Pancreas (tissue), 10 donors: ENCODE measurements at places on chromosomes 3 and 15. TPM values are rescaled to one million over a fixed set of nuclear protein-coding genes. Genes with fewer than 3 reads are reported as not detected.

DNA sequence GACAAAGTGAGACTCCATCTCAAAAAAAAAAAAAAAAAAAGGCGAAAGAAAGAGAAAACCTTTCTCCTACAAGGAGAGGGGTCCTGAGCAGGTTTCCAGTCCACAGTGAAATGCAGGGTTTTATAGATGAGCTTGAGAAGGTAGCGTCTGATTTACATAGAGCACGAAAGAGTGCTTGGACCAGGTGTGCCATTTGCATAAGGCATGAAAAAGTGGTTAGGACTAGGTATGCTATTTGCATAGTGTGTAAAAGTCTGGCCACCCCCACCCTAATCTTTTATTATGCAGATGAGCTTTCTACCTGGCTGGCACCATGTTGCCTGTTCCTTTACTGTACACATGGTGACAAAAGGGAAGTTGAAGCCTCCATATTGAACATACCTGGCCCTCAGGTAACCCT lies 13.6 kb upstream of the RNU6-1 start:
- H3K36me3 ChIP-seq = no peaks in the 10 kb centered on the region
- no peak overlapping the region for H3K4me3 ChIP-seq
- no peak for DNase-seq

DNA sequence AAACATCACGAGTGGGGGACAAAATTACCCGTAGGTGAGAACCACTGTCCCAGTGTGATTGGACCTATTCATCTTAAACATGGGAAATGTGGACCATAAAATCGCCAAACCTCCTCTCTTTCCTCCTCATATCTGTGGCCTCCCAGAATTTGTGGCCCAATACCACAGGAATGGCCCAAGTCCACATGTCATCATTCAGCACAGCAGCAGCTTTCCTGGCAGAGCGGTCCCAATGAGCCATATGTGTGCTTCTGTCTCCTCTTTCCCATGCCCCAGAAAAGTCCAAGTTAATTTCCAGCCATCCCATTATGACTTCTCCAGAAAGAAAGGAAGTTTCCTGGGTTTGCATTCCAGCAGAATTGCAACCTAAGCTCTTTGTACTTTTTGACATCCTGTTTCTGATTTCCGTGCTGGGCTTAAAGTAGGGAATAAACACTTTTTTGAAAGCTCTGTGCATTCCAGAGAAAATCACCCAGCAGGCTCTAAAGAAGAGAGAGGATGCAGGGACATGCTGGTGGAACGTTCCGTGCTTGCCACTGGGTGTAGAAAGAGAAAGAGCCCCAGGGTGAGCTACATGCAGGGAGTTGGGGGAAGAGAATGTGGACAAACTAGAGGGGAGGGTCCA lies 259.4 kb upstream of the PROK2 start:
- H3K36me3 ChIP-seq = no peaks in the 10 kb centered on the region
- no peaks in the 10 kb centered on the region for H3K4me1 ChIP-seq
- DNase-seq = no peak
- H3K27me3 ChIP-seq = no peaks in the 10 kb centered on the region
- H3K27ac ChIP-seq = no peak overlapping the region

MORC1 gene
- not detected for total RNA-seq

GRCh38 chr3:160820430-160820829 lies 64.4 kb downstream of the PPM1L start:
- DNase-seq = no peak
- no peaks in the 10 kb centered on the region for H3K27me3 ChIP-seq
- H3K4me1 ChIP-seq = no peaks in the 10 kb centered on the region
- no peak overlapping the region for H3K4me3 ChIP-seq

- H3K27ac ChIP-seq = peak overlapping the region; percentile 52
- H3K27me3 ChIP-seq = no peaks in the 10 kb centered on the region
- DNase-seq = no peak
- no peak overlapping the region for H3K4me3 ChIP-seq
- peaks cover 4% of the 10 kb centered on the region for H3K4me1 ChIP-seq
These were observed 434.2 kb upstream of the SUCLG2 start for GRCh38 chr3:68088636-68089035.

RBM15B gene
- 19.0 TPM for total RNA-seq

DNA sequence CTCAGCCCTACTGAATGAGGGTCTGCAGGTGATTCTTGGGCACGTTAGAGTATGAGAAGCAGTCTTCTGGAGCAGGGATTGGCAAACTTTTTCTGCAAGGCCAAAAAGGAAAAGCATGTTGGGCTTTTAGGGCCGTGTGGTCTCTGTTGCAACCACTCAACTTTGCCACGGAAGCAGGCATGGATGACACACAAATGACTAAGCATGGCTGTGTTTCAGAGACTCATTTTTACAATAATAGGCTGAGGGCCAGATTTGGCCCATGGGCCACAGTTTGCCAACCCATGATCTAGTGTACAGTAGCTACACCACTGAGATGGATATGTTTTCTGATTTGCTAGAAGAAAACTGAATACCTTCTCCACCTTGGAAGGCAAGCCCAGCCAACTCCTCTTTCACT lies 66.1 kb upstream of the PRICKLE2 start:
- no peaks in the 10 kb centered on the region for H3K27me3 ChIP-seq
- H3K27ac ChIP-seq = no peak overlapping the region
- H3K4me1 ChIP-seq = no peaks in the 10 kb centered on the region
- no peak for DNase-seq
- H3K36me3 ChIP-seq = no peaks in the 10 kb centered on the region

MUC4 gene
- total RNA-seq = 0.59 TPM

HHATL gene
- 2.4 TPM for total RNA-seq

- no peak overlapping the region for H3K27ac ChIP-seq
- DNase-seq = no peak
- H3K4me1 ChIP-seq = no peaks in the 10 kb centered on the region
- no peaks in the 10 kb centered on the region for H3K27me3 ChIP-seq
- H3K36me3 ChIP-seq = no peaks in the 10 kb centered on the region
These were observed 102.2 kb downstream of the ERC2 start for GRCh38 chr3:56365905-56366640.

MAP2K5 gene
- 10.5 TPM for total RNA-seq

- no peak overlapping the region for H3K4me3 ChIP-seq
- no peaks in the 10 kb centered on the region for H3K4me1 ChIP-seq
- H3K27me3 ChIP-seq = no peaks in the 10 kb centered on the region
- H3K27ac ChIP-seq = no peak overlapping the region
- H3K36me3 ChIP-seq = no peaks in the 10 kb centered on the region
These were observed 37.6 kb upstream of the SLC9A9 start for GRCh38 chr3:143885780-143886427.

GRCh38 chr3:30085486-30085885 lies 520.9 kb upstream of the TGFBR2 start:
- no peak overlapping the region for H3K4me3 ChIP-seq
- H3K36me3 ChIP-seq = no peaks in the 10 kb centered on the region
- no peaks in the 10 kb centered on the region for H3K4me1 ChIP-seq
- no peaks in the 10 kb centered on the region for H3K27me3 ChIP-seq

DNA sequence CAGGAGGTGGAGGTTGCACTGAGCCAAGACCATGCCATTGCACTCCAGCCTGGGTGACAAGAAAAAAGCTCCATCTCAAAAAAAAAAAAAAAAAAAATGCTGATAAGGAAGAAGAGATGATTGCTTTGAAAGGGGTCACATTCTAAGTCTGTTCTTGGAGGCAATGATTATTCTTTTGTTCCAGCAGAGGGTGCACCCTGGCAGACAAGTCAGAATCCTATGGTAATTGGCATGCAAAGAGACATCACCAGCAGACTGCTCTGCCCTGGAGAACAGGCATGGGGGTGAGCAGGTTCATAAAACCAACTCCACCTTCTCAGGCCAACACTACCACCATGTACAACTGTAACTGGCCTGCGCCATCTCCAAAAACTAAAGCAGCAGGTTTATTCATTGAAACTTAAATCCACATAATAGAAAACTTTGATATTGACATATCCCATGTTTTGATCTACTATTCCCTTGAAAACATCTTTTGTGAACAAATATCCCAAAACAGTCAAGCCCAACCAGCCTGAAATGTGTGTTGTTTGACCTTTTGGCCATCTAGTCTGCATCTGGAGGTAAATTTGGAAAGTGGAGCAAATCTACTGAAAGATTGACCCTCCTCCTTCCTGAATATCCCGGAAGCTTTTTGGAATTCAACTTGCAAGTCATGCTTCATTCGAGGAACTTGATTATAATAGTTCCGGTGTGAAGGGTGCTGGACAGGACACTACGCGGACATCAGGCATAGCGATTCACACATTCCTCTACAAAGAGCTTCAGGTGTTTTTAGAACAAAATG lies 100.3 kb downstream of the MECOM start:
- no peak for DNase-seq
- H3K4me1 ChIP-seq = peaks cover 4% of the 10 kb centered on the region
- no peaks in the 10 kb centered on the region for H3K27me3 ChIP-seq
- no peaks in the 10 kb centered on the region for H3K36me3 ChIP-seq
- no peak overlapping the region for H3K4me3 ChIP-seq

- no peaks in the 10 kb centered on the region for H3K36me3 ChIP-seq
- DNase-seq = no peak
- H3K27ac ChIP-seq = no peak overlapping the region
- H3K4me1 ChIP-seq = no peaks in the 10 kb centered on the region
These were observed 82.9 kb downstream of the CLDN1 start for GRCh38 chr3:190239325-190239724.

EBLN2 gene
- total RNA-seq = 1.5 TPM

DNA sequence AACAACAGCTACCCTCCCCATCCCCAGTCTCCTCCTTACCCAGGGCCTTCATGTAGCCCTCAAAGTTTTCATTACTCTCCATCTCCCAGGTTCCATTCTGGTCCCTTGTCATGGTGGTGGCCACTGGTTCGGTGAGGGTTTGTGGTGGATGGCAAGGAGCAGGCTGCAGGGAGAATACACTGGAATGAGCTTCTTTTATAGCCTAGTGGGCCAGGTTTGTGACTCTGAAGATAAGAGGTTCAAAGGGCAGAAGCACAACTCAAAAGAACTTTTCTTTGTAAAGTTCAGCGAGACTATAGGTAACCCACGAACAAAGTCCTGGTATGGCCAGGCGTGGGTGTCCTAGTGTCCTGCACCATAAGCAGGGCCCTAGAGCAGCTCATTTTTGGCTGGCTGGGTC lies at the start of gene RBP2:
Gene RBP2 (minus strand): TSS at position 169 of the 400 bp plus-strand sequence. CDS start 57 bp downstream, at position 112.
- H3K4me3 ChIP-seq = no peak within 1 kb of the TSS
- H3K4me1 ChIP-seq = peaks cover 12% of the 10 kb centered on the region
- H3K27ac ChIP-seq = peak within 1 kb of the TSS; percentile 75
- no peaks in the 10 kb centered on the region for H3K36me3 ChIP-seq
- DNase-seq = no peak
